ENCODE measurements at places on chromosomes 13 and 19.

GRCh38 chr19:709196-709964, 645 bp downstream of the PALM start:
- no peak for DNase-seq

DNA sequence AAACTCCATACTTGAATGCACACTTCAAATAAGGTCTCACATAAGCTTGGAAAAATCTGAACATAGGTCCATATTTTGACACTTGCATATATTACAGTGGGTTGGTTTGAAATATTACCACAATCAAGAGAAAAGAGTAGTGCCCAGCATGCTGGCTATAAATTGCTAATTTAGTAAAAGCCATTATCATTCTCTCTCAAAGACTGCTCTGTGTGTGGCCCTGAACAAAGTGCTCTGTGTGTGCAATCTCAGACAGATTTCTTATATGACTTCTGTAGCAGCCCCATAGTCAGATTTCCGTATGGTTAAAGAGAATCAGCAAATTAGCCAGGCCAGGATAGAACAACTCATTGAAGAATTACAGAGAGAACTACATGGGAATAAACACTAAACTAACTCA, 78.2 kb downstream of the LIG4 start:
- no peak for DNase-seq

DNA sequence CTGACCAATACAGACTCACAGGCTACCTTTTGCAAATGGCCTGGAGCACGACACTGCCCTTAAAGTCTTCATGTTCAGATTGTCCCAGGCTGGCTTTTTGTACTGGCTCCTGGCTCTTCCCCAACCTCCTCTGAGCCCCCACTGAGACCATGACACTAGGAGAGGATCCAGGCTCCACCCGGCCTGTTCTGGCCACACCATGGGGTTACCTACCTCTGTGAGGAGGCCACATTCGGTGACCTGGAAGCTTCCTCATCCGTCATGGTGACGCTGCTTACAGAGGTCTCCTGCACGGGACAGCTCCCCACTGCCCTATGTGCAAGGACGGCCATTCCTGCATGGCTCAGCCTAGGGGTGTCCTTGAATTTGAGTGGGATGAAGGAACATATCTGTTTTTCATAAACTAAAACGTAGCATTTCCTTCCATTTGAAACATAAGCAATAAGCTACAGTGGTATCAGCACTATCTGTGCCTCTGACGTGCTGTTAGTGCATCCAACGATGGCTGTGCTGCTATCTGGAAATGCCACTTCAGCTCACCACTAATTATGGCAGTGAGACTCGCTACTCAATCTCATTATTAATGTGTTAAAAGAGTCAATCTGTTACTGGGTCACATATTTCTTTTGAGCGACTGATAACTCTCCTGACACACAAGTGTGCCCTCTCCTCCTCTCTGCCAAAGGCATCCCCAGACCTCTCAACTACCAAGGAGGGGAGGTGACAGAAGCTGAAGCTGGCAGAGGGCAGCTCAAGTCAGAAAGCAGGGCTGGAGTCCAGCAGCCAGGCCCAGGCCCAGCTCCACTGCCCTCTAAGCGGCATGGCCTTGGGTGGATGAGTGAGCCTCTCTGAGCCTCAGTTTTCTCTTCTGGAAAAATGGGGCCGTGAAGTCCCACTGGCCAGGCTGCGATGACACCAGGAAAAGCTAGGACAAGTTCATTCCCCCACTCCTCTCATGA, 29.6 kb downstream of the ELL start:
- no peak for DNase-seq

- peak; percentile 79 for DNase-seq
Observed at GRCh38 chr13:26698392-26699196, 62.0 kb downstream of the GPR12 start.

- DNase-seq, result peak; percentile 40
Observed at GRCh38 chr13:94595001-94595949, 677 bp downstream of the TGDS start.

DNA sequence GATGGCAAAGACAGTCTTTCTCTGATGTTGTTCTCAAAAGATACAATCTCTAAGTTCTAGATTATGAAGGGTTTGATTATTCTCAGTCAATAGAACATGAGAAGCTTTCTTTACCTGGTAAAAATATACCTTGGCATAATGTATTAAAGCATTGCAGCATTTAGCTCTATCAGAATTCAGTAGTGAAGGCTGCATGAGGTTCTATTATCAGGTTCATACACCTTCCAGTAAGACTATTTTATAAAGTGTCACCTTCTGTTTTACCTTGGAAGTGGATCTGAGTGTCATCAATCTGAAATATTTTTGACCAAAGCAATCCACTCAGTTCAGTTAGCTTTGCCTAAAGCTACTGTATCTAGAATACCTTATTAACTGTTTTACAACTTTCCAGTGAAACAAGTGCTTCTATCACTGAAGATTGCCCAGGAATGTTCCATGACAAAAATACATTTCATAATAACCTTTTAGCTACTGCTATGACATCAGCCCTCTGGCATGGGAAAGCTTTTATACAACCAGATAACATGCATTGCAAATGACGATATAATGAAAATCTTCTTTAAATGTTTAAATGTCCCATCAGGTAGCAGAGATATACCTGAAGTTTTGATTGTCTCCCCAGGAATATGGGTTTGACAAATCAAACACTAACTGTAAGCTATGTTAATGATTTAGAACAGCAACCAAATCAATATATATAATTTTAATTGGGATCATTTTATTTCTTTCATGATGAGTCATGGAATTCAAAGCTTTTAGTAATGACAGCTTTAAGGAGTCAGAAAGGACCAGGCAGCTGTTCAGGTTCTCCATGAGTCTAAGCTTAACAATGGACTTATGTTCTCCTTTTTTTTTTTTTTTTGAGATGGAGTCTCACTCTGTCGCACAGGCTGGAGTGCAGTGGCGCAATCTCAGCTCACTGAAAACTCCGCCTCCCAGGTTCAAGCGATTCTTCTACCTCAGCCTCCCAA, 72.2 kb downstream of the UFM1 start:
- DNase-seq, result no peak

- no peak for DNase-seq
Observed at GRCh38 chr19:49114630-49115363, 627 bp downstream of the LIN7B start.

DNA sequence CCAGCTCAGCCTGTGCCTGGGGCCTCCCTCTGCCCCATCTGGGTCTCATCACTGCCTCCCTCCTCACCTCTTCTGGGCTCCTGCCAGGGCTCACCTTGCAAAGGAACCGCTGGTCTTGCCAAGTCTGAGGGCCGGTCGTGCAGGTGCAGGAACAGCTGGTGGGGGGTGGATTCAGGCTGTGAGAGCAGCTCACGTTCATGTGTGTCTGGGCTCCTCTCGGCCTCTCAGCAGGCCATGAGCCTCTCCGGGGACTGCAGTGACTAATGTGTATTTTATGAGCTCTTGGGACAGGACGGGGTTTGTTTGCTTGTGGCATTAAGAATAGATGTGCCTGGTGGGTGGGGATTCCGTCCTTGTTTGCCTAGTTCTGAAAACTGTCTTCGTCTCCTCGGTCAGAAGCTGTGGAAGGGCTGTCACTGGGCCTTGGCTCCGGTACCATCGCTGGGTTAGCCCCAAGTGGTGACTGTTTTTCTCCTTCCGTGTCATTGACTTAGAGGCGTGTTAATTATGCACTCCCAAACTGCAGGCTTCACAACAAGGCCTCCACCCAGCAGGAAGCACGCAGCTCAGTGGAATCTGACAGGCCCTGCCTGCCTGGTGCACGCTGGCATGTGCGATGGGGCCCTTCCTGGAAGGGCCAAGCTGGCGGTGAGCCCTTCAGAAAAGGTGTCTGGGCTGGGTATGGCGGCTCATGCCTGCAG, 77.6 kb downstream of the KDM4B start:
- peak; percentile 32 for DNase-seq

GRCh38 chr19:43634506-43634871, 5.2 kb downstream of the CADM4 start:
- DNase-seq, result no peak

GRCh38 chr13:99347911-99348451, 40.8 kb upstream of the GPR183 start:
- DNase-seq, result no peak

DNA sequence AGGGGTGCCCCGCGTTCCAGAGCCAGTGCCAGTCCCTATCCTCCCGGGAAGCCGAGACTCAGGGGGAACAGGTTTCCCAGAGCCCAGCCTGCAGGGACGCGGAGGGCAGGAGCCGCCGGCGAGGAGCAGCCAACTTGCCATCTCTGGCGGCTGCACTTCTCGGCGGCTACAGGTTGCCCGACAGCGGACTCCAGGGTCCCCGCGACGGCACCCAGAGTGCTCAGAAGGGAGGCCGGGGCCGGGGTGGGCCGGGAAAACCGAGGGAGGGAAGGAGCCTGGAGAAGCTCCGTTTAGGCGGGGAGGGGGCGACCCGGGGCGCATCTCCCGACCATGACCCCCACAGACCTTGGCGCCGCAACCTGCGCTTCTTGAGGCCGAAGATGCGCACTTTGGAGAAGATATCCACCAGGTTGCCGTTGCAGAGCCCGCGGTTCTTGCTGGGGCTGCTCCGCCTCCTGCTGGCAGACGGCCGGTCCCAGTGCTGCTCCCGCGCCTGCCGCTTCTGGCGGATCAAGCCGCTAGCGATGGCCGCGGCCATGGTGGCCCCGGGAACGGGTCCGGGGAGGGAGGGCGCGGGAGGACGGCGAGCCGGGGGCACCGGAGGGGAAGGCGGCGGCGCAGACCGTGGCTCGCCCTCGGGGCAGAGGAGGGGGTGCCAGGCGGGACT, 463.8 kb downstream of the ITGBL1 start:
- DNase-seq, result no peak

GRCh38 chr13:100597253-100597652, 8.7 kb upstream of the GGACT start:
- no peak for DNase-seq

GRCh38 chr19:46111376-46111775, 13.1 kb downstream of the IGFL3 start:
- DNase-seq, result peak; percentile 66

DNA sequence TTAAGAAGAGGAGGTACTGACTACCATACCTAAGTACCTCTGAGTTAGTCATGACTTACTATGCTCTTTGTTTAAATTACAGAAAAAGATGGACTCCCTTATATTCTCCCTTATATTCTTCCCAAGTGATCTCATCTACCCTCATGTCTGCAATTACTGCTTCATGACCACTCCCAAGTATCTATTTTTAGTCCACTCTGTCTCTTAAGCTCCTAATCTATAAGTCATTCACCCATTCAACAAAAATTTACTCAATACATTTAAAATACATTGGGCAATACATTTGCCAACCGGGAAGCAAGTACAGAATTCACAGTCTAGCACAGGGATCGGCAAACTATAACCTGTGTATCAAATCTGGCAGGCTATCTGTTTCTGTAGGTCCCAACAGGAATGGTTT, 42.6 kb downstream of the KPNA3 start:
- peak; percentile 1 for DNase-seq

GRCh38 chr13:113816254-113816929, 47.5 kb downstream of the GAS6 start:
- DNase-seq, result no peak

GRCh38 chr19:12260861-12261260, 33.8 kb downstream of the ZNF44 start:
- no peak for DNase-seq

GRCh38 chr13:66748712-66749111, 481.4 kb downstream of the PCDH9 start:
- no peak for DNase-seq

GRCh38 chr13:27619728-27620376, 477 bp downstream of the LNX2 start:
- peak; percentile 23 for DNase-seq

DNA sequence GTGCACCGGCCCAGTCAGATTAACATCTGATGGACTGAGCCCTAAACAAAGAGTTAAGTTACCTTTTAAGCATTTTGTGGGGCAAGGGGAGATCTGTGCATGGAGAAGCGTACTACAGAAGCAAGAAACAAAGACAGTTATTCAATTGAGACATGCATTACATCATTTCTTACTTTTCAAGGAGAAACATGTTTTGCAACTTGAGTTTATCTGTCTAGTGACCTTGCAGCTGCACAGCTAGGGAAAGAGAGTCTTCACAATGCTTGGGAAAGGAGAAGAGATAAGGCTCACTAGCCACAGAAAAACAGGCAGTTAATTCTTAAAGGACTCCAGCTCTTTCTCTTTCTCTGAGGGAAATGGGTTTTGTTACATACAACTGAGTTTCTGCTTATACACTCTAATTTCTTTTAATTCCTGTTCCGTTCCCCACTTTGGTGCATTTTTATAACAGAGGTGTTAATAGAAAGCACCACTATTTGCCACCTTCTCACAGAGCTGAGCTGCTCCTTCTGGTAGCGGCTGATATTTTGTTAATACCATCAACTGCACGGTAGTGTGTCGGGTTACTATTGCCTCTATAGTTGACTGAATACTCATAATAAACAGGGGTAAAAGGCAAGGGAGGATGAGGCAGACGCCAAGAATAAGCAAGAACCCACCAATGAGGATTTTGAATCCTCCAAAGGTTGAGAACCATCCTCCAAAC, 55.9 kb downstream of the ZNF431 start:
- DNase-seq, result no peak

DNA sequence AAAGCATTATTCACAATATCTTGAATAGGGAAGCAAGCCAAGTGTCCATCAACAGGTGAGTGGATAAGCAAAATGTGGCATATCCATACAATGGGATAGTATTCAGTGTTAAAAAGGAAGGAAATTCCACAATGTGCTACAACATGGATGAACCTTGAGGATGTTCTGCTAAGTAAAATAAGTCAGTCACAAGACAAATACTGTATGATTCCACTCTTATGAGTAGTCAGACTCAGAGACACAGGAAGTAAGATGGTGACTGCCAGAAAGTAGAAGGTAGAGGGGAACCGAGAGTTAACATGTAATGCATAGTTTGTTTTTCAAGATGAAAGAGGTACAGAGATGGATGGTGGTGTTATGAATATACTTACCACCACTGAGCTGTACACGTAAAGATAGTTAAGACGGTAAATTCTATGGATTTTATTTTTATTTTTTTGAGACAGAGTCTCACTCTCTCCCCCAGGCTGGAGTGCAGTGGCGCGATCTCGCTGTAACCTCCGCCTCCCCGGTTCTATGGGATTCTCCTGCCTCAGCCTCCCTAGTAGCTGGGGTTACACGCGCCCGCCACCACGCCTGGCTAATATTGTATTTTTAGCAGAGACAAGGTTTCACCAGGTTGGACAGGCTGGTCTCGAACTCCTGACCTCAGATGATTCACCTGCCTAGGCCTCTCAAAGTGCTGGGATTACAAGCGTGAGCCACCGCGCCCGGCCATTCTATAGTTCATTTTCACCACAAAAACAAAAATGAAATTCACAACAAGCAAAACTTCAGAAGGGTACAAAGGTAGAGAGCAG, 1.0 kb upstream of the CHAMP1 start:
- no peak for DNase-seq
